ENCODE measurements at places on chromosomes 1 and 21. TPM values are rescaled to one million over a fixed set of nuclear protein-coding genes. Genes with fewer than 3 reads are reported as not detected.

The WNT2B gene
- 3.4 TPM for polyA plus RNA-seq

The ASPM gene
- polyA plus RNA-seq, result 3.3 TPM

The UTS2 gene
- polyA plus RNA-seq, result 0.13 TPM

The ADGRL2 gene
- polyA plus RNA-seq, result 52.4 TPM

- DNase-seq, result no peak
Measured at GRCh38 chr1:2475571-2475970, 518 bp upstream of the PLCH2 start.

DNA sequence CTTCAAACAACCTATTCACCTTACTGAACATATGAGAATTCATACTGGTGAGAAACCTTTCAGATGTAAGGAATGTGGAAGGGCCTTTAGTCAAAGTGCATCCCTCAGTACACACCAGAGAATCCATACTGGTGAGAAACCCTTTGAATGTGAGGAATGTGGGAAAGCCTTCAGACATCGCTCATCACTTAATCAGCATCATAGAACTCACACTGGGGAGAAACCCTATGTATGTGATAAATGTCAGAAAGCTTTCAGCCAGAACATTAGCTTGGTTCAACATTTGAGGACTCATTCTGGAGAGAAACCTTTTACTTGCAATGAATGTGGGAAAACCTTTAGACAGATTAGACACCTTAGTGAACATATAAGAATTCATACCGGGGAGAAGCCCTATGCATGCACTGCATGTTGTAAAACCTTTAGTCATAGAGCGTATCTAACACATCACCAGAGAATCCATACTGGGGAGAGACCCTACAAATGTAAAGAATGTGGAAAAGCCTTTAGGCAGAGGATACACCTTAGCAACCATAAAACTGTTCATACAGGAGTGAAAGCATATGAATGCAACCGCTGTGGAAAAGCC lies 13.2 kb upstream of the EXO5 start:
- DNase-seq, result no peak

DNA sequence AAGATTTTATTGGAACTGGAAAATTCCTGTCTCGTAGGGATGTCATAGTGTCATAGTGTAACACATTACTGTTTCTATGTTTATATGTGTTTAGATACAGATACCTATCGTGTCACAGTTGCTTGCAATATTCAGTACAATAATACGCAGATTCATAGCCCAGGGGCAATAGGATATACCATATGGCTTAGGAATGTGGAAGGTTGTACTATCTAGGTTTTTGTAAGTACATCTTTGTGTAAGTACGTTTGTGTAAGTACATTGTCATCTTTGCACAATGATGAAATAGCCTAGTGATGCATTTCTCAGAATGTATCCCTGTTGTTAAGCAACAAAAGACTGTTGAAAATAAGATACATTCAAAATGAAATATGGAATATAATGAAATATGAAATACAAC lies 68.9 kb downstream of the CAMTA1 start:
- no peak for DNase-seq

DNA sequence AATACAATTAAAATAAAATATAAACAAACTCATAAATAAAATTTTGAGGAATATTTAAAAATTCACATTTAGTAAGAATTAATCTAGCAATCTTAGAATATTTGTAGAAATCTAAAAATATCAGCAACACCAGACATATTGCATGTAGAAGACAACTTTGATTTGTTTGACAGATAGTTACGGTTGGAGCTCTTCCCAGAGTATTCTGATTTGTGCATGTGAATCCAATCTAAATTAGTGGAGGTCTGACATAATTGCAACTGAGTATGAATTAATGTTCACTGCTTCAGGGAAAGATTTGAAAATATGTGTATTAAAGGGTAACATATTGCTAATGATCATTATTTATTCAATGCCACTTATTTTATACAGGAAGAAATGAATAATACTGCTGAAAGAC lies 1546.2 kb downstream of the BRINP3 start:
- DNase-seq, result no peak

- DNase-seq, result no peak
Measured at GRCh38 chr1:176567190-176567794, 104.3 kb downstream of the PAPPA2 start.
